AG10803 (cell line): ENCODE measurements at places on chromosomes 6 and 20.

- no peak for DNase-seq
Observed at GRCh38 chr6:29757282-29757681, 34.0 kb downstream of the HLA-F start.

GRCh38 chr20:40797425-40797824 lies 108.4 kb upstream of the MAFB start:
- peak; percentile 1 for DNase-seq

DNA sequence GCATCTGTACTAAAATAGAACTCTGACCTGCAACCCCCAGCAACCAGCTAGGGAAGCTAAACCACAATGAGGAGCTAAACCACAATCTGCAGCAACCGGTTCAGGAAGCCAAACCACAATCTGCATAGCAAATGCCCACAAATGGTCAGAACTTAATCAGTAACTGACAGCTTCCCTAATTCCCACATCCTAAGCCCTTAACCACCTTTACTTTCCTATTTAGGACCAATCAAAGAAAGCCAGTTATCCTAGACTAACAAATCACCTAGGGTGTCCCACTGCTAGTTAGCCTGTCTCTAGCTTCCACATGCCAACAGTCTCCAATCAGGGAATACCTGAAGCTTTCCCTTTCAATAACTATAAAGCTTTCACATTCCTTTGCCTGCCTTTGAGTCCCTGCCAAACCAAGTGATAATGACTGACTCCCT lies 424.6 kb upstream of the PTCHD4 start:
- peak; percentile 1 for DNase-seq

- no peak for DNase-seq
Observed at GRCh38 chr6:135499441-135500340, 2.2 kb upstream of the AHI1 start.

GRCh38 chr6:167856999-167857660 lies 30.4 kb downstream of the AFDN start:
- DNase-seq: no peak

DNA sequence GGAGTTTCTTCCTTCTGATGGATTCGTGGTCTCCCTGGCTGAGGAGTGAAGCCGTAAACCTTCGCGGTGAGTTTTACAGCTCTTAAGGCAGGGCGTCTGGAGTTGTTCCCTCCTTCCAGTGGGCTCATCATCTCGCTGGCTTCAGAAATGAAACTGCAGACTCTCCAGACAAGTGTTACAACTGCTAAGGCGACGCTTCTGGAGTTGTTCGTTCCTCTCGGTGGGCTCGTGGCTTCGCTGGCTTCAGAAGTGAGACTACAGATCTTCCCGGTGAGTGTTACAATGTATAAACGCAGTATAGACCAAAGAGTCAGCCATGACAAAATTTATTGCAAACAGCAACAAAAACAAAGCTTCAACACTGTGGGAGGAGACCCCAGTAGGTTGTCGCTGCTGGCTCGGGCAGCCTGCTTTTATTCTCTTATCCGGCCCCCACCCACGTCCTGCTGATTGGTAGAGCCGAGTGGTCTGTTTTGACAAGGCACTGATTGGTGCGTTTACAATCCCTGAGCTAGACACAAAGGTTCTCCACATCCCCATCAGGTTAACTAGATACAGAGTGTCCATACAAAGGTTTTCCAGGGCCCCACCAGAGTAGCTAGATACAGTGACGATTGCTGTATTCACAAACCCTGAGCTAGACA lies 113.2 kb downstream of the GPX5 start:
- no peak for DNase-seq

GRCh38 chr6:21595285-21596144 lies 2.0 kb downstream of the SOX4 start:
- DNase-seq: peak; percentile 18

GRCh38 chr6:64040113-64040512 lies 404.5 kb downstream of the PHF3 start:
- no peak for DNase-seq

GRCh38 chr20:36875702-36876472 lies at the start of gene TLDC2:
TLDC2 (plus strand) TSS chr20:36876138; CDS start chr20:36876175, 37 bp downstream.
- no peak for DNase-seq

- no peak for DNase-seq
Observed at GRCh38 chr20:20743511-20744169, 31.2 kb upstream of the RALGAPA2 start.

- peak; percentile 33 for DNase-seq
Observed at GRCh38 chr6:113732384-113732966, 124.7 kb upstream of the MARCKS start.

GRCh38 chr6:168683621-168684020 lies 242.6 kb downstream of the SMOC2 start:
- DNase-seq: no peak

GRCh38 chr6:121849477-121849876 lies 414.0 kb downstream of the GJA1 start:
- DNase-seq: peak; percentile 62

DNA sequence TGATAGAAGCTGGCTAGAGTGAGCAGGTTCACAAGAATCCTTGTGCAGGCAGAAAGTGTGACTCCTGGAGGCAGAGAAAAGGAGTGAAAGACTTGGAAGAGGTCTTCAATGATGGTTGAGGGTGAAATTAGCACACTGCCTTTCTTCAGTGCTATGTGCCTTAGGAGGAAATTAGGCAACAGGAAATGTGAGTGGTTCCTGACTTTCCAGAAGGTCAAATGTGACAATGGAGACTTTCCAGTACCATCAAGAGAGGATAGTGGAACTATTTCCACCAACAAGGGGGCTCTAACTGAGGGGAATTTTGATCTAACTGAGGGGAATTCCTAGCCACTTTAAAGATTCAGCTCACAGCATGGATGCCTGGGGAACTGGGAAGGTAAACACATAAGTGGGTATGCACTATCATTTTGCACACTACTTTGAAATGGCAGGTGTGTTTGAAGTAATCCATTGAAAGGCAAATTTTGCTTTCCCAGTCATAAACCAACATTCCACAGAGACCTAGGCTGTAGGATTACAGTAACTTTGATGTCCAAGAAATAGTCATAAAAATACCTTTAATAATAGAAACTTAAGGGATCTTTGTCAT lies 90.0 kb downstream of the PERP start:
- DNase-seq: no peak

DNA sequence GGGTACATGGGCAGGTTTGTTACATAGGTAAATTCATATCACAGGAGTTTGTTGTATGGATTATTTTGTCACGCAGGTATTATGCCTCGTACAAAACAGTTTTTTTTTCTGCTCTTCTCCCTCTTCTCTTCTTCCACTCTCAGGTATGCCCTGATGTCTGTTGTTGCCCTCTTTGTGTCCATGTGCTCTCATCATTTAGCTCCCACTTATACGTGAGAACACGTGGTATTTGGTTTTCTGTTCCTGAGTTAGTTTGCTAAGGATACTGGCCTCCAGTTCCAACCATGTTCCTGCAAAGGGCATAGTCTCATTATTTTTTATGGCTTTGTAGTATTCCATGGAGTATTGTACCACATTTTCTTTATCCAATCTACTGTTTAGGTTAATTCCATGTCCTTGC lies 65.7 kb downstream of the UNC5CL start:
- DNase-seq: no peak

- DNase-seq: peak; percentile 57
Observed at GRCh38 chr6:165060720-165061119, 248.7 kb downstream of the C6orf118 start.

GRCh38 chr6:43286980-43287716 lies 10.9 kb upstream of the SLC22A7 start:
- no peak for DNase-seq

GRCh38 chr6:159169193-159169555 lies at the start of gene FNDC1:
FNDC1 (plus strand) TSS chr6:159169400; CDS start chr6:159169597, 197 bp downstream.
- DNase-seq: peak; percentile 31

DNA sequence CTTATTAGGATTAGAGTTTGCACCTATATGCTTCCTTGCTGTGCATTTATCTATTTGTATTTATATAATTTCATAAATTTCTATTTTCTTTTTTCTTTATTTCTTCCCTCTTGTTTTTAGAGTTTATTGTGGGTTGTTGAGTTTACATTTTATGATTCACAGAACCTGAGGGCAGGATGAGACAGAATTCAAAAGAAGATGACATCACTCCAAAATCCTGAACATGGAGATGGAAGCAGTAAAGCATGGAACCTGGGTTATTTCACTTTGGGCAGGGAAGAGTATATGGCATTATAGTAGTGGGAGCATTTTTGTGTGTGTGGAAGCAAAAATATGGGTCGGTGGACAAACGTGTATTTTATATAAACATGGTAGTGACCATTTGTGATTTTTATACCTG lies 157.5 kb downstream of the RFX6 start:
- DNase-seq: no peak

DNA sequence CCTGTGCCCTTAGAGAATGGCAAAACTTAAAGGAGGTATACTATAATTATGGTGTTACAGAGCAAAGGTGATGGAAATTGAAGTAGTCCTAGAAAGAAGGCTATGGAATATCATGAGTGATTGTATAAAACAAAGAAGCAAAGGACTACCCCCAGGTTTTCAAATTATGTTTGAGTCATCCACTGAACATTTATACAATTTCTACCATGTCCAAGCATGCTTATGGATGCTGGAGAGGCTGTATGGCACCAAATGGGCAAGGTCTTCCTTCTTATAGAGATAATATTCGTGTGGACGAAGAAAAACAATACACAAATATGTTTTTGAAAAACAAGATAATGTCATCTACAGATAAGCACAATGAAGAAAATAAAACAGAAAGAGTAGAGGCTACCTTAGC lies 177.5 kb downstream of the KHDC1L start:
- DNase-seq: no peak

GRCh38 chr6:39370390-39370789 lies 47.9 kb upstream of the KCNK16 start:
- DNase-seq: no peak

DNA sequence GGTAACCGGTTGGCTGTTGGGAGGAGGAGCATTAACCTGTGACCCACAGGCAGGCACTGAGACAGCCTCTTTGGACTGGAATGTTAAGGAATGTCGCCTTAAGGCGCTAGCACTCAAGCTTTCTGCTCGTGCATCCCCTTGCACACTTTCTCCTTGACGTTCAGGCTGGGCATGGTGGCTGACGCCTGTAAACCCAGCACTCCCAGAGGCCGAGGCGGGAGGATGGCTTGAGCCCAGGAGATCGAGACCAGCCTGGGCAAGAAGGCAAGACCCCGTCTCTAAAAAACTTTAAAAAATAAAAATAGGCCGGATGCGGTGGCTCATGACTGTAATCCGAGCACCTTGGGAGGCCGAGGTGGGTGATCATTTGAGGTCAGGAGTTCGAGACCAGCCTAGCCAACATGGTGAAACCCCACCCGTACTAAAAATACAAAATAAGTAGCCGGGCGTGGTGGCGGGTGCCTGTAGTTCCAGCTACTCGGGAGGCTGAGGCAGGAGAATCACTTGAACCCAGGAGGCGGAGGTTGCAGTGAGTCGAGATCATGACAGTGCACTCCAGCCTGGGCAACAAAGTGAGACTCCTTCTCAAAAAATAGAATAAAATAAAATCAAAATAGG lies 1.9 kb upstream of the GID8 start:
- DNase-seq: no peak

- no peak for DNase-seq
Observed at GRCh38 chr6:145690969-145691368, 44.4 kb downstream of the EPM2A start.

- no peak for DNase-seq
Observed at GRCh38 chr6:17656092-17656491, 50.6 kb downstream of the NUP153 start.

GRCh38 chr6:17305219-17306001 lies 24.2 kb downstream of the RBM24 start:
- peak; percentile 62 for DNase-seq

GRCh38 chr6:11785415-11785773 lies 6.8 kb upstream of the ADTRP start:
- no peak for DNase-seq

DNA sequence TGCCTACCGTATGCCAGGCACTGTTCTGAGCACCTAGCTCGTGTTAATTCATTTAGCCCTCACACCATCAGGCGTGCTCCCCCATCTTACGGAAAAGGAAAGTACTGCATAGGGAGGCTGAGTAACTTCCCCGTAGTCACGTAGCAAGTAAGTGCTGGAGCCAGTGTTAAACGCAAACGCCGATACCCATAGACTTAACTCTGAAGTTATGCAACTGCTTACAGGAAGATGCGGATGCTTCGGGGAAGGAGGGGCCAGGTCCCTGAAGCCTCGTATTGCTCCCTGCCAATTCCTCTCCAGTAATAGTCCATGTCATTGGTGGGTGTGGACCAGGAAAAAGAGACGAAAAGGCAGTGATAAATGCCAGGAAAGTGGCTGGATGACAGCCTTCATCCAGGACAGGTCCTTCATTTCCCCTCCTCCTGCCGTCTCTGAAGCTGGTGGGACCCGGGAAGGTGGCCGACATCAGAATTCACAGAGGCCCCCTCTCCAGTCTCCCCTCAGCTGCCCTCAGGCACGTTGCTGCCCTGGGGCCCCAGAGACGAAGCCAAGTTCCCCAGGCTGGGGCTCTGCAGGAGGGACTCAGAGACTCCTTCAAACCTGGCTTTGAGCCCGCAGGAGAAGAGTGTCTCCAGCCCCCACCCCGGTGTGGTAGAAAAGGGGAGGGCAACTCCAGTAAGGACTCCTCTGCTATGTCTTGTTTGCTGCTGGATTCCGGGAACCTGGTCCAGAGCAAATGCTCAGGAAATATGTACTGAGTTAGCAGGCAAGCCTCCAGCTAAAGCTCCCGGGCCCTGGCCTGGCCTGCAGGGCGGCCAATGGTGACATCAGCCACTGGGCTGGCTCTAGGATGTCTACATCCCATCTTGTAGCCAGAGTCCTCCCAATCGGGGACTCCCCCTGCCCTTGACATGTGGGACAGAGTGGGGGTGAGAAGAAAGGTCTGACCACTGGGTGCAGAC lies 37.8 kb downstream of the RAB44 start:
- DNase-seq: peak; percentile 90

- DNase-seq: peak; percentile 78
Observed at GRCh38 chr20:49399329-49399728, 83.1 kb downstream of the KCNB1 start.

GRCh38 chr6:20664250-20664649 lies 130.0 kb downstream of the CDKAL1 start:
- DNase-seq: no peak

- DNase-seq: no peak
Observed at GRCh38 chr20:611843-612185, 1.7 kb upstream of the TCF15 start.

- DNase-seq: no peak
Observed at GRCh38 chr6:65262241-65262640, 444.8 kb downstream of the EYS start.

DNA sequence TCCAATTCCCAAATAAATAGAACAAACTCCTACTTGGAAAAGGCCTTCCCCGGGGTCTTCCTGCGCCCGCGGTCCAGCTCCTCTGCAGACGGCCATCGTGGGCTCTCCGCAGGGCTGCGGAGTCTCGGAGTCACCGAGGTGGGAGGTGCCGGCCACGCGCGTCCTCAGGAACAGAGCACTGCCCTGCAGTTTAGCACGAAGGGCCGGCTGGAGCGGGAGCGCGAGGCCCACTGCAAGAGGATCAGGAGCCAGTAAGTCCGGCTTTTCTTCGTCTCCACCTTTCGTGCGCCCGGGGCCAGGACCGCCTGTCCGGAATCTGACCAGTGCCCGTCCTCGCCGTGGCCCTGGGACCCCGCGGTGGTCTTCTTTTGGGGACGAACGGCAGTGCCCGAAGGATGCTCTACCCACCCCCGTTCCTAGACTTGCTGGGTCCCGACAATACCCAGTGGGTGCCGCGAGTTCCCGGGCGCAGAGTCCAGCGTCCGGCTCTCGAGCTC lies 1.4 kb downstream of the BHLHE23 start:
- no peak for DNase-seq

- DNase-seq: no peak
Observed at GRCh38 chr6:149833651-149834050, 30.5 kb downstream of the LRP11 start.
